Fibroblast of lung (primary cell): ENCODE measurements at places on chromosomes 6 and 20.
A peak's percentile ranks its signal among the peaks of the same experiment; 100 is the strongest.

DNA sequence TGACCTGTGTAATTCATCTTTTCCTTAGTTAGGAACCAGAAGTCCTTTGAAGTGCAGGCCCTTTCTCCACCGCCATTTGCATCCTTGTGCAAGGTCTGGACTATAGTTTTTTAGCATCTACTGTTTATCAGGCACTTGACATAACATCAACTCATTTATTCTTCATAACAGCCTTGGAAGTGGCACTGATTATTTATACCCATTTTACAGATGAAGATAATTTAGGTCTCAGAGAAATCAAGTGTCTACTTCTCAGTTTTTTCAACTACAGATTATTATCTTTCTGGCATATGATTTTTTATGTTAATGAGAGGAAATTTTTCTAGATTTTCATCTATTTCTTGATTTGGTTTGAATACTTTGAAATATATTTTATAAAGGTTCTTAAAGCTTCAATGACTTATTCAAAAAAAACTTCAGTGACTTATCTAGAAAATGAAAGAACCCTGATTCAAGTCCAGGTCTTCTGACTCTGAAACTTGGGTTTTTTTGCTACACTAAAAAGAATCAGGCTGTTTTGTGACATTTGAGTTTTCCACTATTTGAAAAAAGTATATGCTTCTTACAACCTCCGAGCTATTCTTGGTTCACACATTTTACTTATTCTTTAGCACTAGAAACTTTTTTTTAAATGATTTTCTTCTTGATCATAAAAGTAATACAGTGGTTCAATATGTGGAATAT is 3.1 kb upstream of the UBE2J1 start:
- H3K4me1 ChIP-seq: no peaks in the 10 kb centered on the region
- H3K4me3 ChIP-seq: no peak overlapping the region
- DNase-seq: no peak
- no peak overlapping the region for H3K27ac ChIP-seq

DNA sequence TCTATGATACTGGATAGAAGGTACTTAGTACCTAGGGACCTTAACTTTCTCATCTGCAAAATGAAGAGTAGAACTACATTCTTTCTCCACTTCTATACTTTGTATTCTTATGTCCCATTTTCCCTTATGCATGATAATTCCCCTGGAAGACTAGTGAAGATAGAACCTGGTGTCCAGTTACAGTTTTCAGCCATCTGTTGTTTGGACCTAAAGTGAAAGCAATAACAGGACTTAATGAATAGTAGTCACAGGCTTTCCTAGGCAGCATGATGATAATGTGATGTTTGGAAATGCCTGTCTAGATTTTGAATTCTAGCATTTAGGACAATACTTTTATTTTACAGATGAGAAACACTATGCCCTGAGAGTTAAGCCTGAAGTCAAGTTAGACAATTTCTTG is 153.8 kb downstream of the RIMS1 start:
- no peaks in the 10 kb centered on the region for H3K4me1 ChIP-seq
- H3K4me3 ChIP-seq: no peak overlapping the region
- H3K27ac ChIP-seq: no peak overlapping the region
- DNase-seq: peak; percentile 24

- H3K27me3 ChIP-seq: no peaks in the 10 kb centered on the region
- no peaks in the 10 kb centered on the region for H3K36me3 ChIP-seq
- H3K4me1 ChIP-seq: peaks cover 4% of the 10 kb centered on the region
- no peak overlapping the region for H3K4me3 ChIP-seq
These were observed 29.9 kb upstream of the MTRF1L start for GRCh38 chr6:153032255-153032882.

GRCh38 chr6:9057937-9058336 is 622.6 kb upstream of the SLC35B3 start:
- H3K27ac ChIP-seq: no peak overlapping the region
- no peaks in the 10 kb centered on the region for H3K27me3 ChIP-seq
- H3K4me1 ChIP-seq: no peaks in the 10 kb centered on the region
- no peaks in the 10 kb centered on the region for H3K36me3 ChIP-seq
- DNase-seq: no peak
- no peak overlapping the region for H3K4me3 ChIP-seq

GRCh38 chr6:5854899-5855298 is 151.8 kb downstream of the NRN1 start:
- no peak for DNase-seq
- no peak overlapping the region for H3K27ac ChIP-seq
- H3K27me3 ChIP-seq: no peaks in the 10 kb centered on the region
- H3K36me3 ChIP-seq: no peaks in the 10 kb centered on the region

GRCh38 chr6:38708496-38708895 is 5.6 kb upstream of the GLO1 start:
- no peaks in the 10 kb centered on the region for H3K36me3 ChIP-seq
- no peaks in the 10 kb centered on the region for H3K4me1 ChIP-seq
- DNase-seq: no peak
- H3K27me3 ChIP-seq: no peaks in the 10 kb centered on the region
- H3K27ac ChIP-seq: no peak overlapping the region

GRCh38 chr20:49937027-49937929 is 1.1 kb downstream of the RNF114 start:
- H3K4me3 ChIP-seq: peak overlapping the region; percentile 92
- H3K27me3 ChIP-seq: no peaks in the 10 kb centered on the region
- peaks cover 11% of the 10 kb centered on the region for H3K4me1 ChIP-seq
- peaks cover 5% of the 10 kb centered on the region for H3K36me3 ChIP-seq

DNA sequence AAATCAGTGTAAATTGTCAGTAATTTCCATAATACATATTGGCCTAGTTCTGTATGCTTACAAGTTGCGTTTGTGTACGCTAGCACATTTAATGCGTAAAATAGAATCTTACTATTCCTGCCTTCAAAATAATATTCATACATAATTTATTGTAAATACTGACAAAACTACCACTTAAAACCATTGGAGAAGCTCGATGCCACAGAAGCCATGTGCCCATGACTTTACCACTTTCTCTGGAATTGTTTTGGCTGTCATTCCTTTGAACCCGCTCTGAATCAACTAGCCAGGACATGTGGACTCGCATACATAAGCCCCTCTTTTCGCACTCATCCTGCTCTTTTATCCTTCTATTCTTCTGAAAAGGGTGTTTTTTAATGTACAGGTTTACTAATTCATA is 151.5 kb downstream of the TMEM242 start:
- no peaks in the 10 kb centered on the region for H3K27me3 ChIP-seq
- H3K27ac ChIP-seq: no peak overlapping the region
- H3K4me1 ChIP-seq: no peaks in the 10 kb centered on the region
- H3K36me3 ChIP-seq: peaks cover 3% of the 10 kb centered on the region
- DNase-seq: no peak

GRCh38 chr6:43811733-43812099 is 41.7 kb downstream of the VEGFA start:
- H3K4me3 ChIP-seq: no peak overlapping the region
- H3K4me1 ChIP-seq: peaks cover 5% of the 10 kb centered on the region

- peak; percentile 4 for DNase-seq
- no peak overlapping the region for H3K27ac ChIP-seq
- H3K36me3 ChIP-seq: no peaks in the 10 kb centered on the region
- no peaks in the 10 kb centered on the region for H3K27me3 ChIP-seq
- H3K4me3 ChIP-seq: no peak overlapping the region
These were observed 146.0 kb downstream of the LAMP5 start for GRCh38 chr20:9660236-9660868.

DNA sequence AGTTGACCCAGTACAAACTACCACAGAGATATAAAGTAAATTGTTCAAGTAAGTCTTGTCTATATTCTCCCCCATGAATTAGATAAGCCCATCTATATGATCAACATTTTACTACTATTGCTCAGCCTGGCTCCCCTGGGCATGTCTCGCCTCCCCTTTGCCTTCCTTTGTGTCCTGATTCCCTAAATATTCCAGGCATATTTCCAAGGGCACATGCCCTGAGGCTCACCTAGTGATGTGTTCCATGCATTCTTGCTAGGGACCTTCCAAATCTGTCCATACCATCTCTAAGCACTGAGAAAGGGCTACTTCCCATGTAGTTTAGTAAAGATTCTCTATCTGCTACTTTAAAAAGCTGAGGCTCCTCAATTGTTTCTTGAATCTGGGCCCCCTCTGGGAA is 309.5 kb upstream of the PRND start:
- H3K36me3 ChIP-seq: no peaks in the 10 kb centered on the region
- no peaks in the 10 kb centered on the region for H3K4me1 ChIP-seq
- H3K27ac ChIP-seq: no peak overlapping the region
- no peak for DNase-seq
- no peak overlapping the region for H3K4me3 ChIP-seq

DNA sequence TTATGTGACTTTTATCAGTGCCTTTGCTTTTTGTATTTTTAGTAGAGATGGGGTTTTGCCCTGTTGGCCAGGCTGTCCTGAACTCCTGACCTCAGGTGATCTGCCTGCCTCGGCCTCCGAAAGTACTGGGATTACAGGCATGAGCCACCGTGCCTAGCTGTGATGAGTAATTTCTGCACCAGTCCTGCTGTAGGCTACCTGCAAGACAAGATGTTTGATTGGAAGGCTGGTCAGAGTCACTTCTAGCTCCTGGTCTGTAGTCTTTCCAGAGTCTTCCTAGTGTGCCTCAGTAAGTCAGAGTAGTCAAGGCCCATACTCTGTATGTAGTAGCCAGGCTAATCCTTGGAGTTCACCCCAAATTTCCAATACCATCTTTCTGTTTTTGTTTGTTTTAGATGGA is 8.9 kb downstream of the TIAM2 start:
- H3K27me3 ChIP-seq: no peaks in the 10 kb centered on the region
- no peak overlapping the region for H3K27ac ChIP-seq
- H3K4me3 ChIP-seq: no peak overlapping the region
- no peaks in the 10 kb centered on the region for H3K4me1 ChIP-seq

DNA sequence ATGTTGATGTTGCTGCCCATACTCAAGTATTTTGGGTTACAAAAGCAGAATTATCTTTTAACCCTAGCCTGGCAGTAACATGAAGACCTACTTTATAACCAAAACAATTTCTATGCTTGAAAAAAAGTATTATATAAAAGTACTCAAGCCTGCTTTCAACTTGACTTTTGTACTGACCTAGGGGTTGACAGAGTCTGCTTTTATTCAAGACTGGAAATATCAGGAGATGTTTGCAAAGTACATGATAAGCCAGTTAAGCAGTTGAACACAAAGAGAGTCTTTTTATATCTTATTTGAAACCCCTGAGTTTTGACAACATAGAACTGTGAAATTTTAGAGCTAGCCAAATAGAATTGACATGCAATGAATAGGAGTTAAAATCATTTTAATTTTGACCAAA is 159.8 kb downstream of the KCNQ5 start:
- no peak for DNase-seq
- no peaks in the 10 kb centered on the region for H3K27me3 ChIP-seq
- no peak overlapping the region for H3K27ac ChIP-seq
- H3K4me1 ChIP-seq: peaks cover 5% of the 10 kb centered on the region

GRCh38 chr6:167153521-167153959 is 4.2 kb downstream of the GPR31 start:
- peak; percentile 75 for DNase-seq
- H3K27me3 ChIP-seq: no peaks in the 10 kb centered on the region
- H3K27ac ChIP-seq: no peak overlapping the region
- H3K4me3 ChIP-seq: no peak overlapping the region
- no peaks in the 10 kb centered on the region for H3K4me1 ChIP-seq
- no peaks in the 10 kb centered on the region for H3K36me3 ChIP-seq

GRCh38 chr6:1387876-1388629 is 1.3 kb upstream of the FOXF2 start:
- peak overlapping the region; percentile 71 for H3K4me3 ChIP-seq
- peaks cover 6% of the 10 kb centered on the region for H3K4me1 ChIP-seq
- no peak for DNase-seq
- no peaks in the 10 kb centered on the region for H3K27me3 ChIP-seq
- H3K27ac ChIP-seq: peak overlapping the region; percentile 78
- H3K36me3 ChIP-seq: peaks cover 3% of the 10 kb centered on the region

DNA sequence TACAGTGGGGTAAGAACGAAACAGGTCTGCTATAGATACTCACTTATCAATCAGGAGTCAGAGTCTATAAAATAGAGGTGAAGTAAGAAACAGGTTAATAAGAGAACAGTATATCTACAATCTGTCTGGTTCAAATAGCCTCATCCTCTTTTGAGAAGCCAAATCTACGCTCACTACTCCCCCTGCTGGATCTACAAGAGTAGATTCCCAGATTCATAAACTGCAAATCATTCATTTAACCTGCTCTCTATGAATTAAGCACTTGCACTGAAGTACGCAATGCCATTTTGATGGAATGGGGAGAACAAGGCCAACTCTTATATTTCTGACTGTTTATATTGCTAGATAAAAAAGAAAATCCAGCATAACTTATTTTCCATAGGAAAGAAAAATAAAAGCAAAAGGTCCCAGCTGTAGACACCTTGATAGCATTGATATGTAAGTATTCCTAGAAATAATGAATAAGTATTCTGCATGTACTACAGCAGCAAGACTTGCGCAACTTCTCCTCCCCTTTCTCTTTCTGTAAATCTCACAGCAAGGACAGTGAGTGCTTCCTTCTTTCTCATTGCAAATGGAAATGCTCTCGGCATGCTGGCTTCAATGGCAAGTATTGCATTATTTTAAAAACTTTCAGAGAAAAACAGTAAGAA is 92.3 kb downstream of the RFX6 start:
- peak; percentile 40 for DNase-seq
- no peak overlapping the region for H3K27ac ChIP-seq
- no peaks in the 10 kb centered on the region for H3K27me3 ChIP-seq

DNA sequence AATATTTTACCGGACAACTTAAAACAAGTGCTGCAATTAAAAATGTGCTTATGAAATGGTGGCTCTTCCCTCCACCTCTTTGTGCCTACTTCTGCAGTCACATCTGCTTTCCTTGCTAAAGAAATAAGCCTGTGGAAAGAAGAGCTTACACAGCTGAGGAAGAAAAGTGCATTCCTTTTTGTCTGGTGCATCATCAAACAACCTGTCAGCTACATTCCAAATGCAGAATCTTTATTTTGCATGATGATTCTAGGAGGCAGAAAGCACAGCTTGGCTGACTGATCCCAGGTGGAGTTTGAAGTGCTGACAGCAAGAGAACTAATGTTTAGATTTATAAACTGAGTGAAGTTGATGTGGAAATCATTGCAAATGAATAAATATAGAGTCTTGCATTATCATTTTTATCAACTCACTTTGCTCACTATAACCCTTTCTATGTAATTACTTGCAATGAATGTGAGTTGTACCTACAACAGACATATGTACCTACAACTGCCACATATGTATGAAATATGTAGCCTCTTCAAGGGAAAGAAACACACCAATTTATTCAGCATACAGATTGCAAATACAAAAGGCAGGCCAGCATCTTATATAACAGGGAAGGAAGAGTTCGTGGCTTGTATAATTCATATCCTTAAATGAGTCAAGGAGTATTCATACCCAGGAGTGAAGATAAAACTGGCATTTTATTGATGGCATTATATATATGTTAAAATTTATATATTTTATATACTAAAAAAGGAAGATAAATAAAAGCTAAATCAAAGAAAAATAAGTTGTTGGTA is 223.4 kb upstream of the MCHR2 start:
- H3K27ac ChIP-seq: no peak overlapping the region
- H3K4me1 ChIP-seq: no peaks in the 10 kb centered on the region
- H3K4me3 ChIP-seq: no peak overlapping the region
- H3K27me3 ChIP-seq: no peaks in the 10 kb centered on the region
- DNase-seq: peak; percentile 42
- H3K36me3 ChIP-seq: no peaks in the 10 kb centered on the region
